ENCODE measurements at places on chromosomes 6 and 20.

GRCh38 chr20:11499101-11499634 lies 418.5 kb upstream of the BTBD3 start:
- DNase-seq = no peak

- DNase-seq = no peak
These were observed 191.0 kb downstream of the UNC5CL start for GRCh38 chr6:40848038-40848437.

- no peak for DNase-seq
These were observed 1279.0 kb upstream of the MAP3K7 start for GRCh38 chr6:91865889-91866288.

- no peak for DNase-seq
These were observed 75.9 kb upstream of the MYL9 start for GRCh38 chr20:36465109-36466080.

- no peak for DNase-seq
These were observed 147.3 kb upstream of the FOXQ1 start for GRCh38 chr6:1164600-1164999.

DNA sequence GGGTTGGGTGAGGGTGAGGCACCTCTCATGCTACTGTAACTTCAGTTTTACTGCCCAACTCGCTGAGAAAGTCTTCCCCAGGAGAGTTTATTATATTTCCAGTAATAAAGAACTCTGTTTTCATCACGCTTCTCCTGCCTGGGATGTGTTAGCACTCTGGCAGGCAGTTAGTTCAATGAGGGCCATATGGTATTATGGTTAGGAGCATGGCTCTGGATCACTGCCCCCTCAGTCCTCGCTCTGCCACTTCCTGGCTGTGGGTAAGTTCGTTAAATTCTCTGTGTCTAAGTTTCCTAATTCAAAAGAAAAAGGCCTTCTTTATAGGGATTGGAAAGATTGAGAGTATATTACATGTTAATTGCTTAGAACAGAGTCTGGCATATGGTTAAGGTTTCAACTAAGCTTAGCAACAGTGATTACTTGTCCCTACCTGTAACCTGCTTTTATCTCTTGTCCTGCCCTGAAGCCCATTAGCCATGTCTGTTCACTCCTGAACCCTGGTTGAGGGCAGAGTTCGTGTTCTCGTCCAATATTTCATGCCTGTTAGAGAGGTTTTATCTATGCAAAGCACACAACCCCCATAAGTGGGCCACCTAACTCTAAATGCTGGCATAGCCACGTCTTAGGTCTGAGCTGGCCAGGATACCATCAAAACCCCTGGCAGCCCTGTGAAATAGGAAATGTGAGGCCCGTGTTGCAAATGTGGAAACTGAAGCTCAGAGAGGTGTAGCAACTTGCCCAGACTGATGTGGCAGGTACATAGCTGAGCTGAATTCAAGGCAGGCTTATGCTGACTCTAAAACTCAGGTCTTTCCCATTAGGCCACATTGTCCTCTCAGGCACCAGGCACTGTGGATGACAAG lies 342.5 kb upstream of the JARID2 start:
- no peak for DNase-seq

DNA sequence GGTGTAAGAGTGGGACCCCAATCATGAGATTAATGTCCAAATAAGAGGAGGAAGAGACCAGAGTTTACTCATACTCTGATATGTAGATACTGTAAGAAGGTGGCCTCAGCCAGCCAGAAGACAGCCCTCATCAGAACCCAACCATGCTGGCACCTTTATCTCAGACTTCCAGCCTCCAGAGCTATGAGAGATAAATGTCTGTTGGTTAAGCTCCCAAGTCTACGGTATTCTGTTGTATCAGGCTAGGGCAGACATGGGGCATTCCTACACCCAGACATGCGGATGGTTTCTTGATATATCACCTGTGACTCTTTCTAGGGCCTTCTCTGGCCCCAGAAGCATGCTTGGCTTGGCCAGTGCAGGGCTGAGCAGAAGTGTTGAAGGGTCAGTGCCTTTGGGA lies 247.4 kb upstream of the RIN2 start:
- no peak for DNase-seq

- no peak for DNase-seq
These were observed 99.1 kb upstream of the PRDM1 start for GRCh38 chr6:105986998-105987397.

DNA sequence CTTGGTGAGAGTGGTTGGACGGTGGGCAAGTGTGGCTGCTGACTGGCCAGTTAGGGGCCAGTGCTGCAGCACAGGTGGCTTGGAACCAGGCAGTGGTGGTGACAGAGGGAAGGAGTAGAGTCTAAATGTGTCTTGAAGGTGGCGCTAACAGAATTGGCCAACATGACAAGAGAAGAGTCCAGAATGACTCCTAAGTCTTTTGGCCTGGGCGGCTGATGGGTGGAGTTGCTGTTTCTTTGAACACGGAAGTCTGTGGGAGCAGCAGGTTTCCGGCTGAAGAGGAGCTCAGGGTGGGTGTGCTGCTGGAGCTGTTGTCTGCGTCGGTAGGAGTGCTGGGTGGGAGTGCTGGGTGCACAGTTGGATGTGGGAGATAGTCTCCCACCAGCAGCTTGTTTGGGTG lies 10.1 kb downstream of the LSM14B start:
- DNase-seq = no peak

GRCh38 chr6:151680846-151681432 lies 126.5 kb upstream of the ESR1 start:
- DNase-seq = no peak

GRCh38 chr6:32427218-32427617 lies 12.5 kb upstream of the HLA-DRA start:
- no peak for DNase-seq

DNA sequence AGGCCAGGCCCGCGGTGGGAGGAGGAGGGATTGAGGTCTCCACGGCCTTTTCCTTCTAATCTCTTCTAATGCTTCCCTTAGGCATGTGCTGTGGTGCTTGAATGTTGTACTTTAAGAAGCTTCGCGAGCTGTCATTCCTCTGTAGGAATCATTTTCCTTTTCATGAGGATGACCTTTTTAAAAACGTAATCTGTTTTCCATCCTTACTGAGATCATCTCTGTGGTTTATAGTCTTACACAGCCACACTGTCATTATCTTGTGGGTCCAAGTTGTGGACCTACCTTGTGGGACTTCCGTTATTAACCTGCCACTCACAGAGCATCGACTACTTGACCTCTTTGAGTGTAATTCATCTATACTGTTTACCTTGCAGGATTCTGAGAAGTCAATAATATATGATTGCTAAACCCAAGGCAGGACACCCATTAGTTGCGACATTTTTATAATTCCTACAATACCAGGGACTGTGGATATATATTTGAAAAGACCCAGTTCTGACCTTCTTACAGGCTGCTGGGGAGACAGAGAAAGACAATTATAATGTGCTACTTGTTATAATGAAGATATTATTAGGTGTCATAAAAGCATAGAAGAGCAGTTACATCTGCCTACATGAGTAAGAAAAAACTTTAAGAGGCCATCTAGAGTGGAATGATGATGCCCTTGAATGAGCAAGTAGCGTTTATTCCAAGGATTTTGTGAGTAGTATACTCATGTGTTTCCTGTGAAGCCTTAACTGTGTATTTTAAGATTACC lies 842 bp downstream of the SLC25A27 start:
- no peak for DNase-seq

GRCh38 chr6:116328528-116328903 lies 42.2 kb upstream of the DSE start:
- no peak for DNase-seq

GRCh38 chr6:17334265-17334664 lies 53.1 kb downstream of the RBM24 start:
- DNase-seq = no peak

GRCh38 chr20:58076405-58076804 lies 152.0 kb downstream of the ANKRD60 start:
- no peak for DNase-seq

GRCh38 chr20:29409833-29410805 lies 1847.3 kb upstream of the DEFB115 start:
- no peak for DNase-seq

DNA sequence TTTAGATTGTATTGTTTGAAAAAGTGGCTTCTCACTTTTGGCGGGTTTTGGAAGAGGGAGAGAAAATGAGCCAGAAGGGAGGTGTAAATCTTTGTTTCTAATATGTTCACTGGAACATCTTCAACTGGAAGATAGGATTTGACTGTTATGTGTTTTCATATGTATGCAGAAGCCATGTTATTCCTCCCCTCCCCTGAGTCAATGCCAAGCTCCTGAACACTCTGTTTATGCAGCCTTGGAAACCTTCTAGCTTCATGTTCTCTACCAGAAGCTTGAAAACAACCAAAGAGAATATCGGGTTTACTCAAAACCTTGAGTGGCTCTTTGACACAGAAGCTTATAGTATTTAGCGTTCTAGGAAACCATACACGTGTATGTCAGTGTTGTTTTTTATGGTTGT lies 279.1 kb downstream of the PRL start:
- DNase-seq = no peak
